ENCODE measurements at places on chromosomes 12 and 14.
A peak's percentile ranks its signal among the peaks of the same experiment; 100 is the strongest.

- peak; percentile 67 for DNase-seq
Measured at GRCh38 chr14:23539248-23540140, 12.1 kb downstream of the ZFHX2 start.

- no peak for DNase-seq
Measured at GRCh38 chr12:61523276-61523992, 736.8 kb upstream of the USP15 start.

GRCh38 chr12:52310622-52311284 is 10.4 kb downstream of the KRT83 start:
- DNase-seq = peak; percentile 78

GRCh38 chr12:102479099-102479885 is 1.1 kb downstream of the IGF1 start:
- DNase-seq = no peak

GRCh38 chr14:80017795-80018194 is 193.5 kb downstream of the DIO2 start:
- no peak for DNase-seq

- DNase-seq = no peak
Measured at GRCh38 chr12:40034712-40035111, 71.2 kb downstream of the SLC2A13 start.

All from AG08396 (cell line).